ENCODE measurements at places on chromosomes 11 and 22.

DNA sequence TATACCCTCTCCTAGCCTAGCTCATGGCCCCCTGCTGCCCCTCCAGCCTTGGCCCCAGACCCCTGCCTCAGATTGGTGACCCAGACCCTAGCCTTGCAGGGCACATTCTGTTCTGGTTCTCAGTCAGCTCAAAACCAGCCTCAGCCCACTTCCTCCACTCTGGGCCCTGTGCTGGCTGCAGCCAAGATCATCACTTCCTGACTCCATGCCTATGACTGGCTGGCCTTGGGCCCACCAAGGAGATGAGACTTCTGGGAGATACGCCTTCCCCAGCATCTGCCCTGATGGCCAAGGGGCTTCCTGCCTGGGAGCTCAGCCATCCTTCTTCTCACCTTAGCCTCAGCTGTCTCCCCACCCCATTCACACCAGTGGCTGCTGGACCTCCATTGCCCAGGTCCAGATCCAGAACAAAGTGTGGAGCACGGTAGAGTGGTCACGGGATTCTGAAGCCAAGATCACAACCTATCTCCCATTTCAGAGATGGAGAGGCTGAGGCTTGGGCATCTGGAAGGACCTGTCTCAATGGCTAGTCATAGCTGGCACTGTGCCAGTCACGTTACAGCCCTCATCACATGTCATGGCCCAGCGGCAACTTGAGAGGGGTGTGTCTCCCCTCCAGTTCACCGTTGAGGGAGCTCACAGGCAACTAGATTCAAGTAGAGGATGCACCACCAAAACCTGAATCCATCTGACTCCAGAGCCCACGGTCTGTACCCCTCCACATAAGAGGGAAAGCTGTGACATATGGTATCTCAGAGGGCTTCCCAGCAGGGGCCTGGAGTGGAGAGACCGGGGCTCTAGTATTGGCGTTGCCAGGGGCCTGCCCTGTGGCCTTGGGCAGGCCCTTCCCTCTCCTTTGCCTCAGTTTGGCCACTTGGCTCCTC is 43.0 kb upstream of the KLHL35 start:
- peak; percentile 15 for DNase-seq

- no peak for DNase-seq
Observed at GRCh38 chr22:38027487-38027886, 29.7 kb upstream of the PICK1 start.

GRCh38 chr22:24146194-24146616 is 35.1 kb upstream of the SUSD2 start:
- DNase-seq = no peak

DNA sequence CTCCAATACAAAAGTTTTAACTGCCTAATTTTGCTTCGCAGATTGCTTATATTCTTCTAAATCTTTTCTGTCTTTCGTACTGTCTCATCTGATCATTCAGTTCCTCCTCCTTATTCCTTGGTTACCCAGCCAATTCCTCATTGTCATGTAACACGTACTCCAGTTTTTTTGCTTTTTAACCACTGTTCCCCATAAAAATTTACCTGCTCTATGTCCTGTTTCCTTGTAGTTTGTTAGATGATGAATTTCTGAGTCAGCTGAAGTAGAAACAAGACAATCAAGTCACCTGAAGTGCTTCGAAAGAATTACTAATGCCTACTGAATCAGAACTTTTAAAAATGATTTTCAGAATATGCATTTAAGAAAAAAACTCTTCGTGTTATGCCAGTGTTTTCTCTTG is 150.6 kb downstream of the CNTN5 start:
- DNase-seq = no peak

GRCh38 chr11:87819151-87819550 is 356.1 kb downstream of the RAB38 start:
- DNase-seq = no peak

DNA sequence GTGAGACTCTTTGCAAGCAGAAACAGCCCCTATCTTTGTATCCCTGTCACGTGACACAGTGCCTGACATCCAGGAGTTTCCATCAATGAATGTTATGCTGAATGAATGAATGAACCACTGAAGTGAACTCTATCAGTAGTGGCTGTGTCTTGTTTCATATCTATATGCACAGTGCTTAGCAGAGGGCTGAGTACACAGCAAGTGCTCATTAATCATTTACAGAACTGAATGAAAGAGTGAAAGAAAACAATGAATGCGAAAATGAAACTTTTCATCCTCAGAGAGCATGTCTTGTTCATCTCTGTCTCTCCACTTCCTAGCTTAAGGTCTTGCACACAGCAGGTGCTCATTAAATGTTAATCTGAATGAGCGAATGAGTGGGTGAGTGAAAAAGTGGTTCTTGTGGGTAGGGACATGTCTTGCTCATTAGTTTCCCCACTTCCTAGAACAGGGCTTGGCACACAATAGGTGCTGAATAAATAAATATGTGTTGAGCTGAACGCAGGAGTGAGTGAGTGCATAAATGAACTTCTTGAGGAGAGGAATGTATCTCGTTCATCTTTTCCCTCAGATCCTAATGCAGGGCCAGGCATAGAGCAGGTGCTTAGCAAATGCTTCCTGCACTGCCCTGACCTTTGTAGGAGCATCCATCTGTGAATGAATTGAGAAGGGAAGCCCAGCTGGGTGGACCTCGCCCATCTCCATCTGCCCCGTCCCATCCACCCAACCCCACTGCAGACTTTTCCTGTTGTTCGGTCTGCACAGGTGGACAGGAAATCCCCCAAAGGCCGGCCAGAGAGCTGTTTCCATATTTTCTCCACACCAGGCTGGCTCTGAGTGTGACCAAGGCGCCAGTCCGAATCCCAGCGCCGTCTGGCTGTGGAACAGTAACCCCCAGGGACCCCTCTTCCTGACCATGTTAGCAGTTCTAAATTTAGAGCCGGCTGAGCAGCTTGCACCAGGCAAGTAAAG is 113.4 kb upstream of the CRYBB3 start:
- no peak for DNase-seq

DNA sequence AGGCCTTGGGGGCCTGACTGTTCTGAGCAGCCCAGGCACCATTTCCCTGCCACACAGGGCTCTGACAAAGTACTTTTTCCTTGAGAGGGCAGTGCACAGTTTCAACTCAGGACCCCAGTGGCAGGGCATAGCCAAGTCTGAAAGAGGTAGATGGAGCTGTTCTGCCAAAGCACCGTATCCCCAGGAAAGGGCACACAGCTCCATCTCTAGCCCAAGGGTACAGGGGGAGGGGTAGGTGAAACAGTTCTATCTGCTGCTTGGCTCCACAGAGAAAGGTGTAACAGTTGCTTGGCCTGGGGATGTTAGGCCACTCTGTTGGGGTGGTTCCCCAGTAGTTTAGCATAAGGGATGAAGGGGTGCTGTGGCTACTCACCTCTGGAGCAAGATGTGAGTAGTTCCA is 47.8 kb downstream of the GDPD4 start:
- DNase-seq = no peak

DNA sequence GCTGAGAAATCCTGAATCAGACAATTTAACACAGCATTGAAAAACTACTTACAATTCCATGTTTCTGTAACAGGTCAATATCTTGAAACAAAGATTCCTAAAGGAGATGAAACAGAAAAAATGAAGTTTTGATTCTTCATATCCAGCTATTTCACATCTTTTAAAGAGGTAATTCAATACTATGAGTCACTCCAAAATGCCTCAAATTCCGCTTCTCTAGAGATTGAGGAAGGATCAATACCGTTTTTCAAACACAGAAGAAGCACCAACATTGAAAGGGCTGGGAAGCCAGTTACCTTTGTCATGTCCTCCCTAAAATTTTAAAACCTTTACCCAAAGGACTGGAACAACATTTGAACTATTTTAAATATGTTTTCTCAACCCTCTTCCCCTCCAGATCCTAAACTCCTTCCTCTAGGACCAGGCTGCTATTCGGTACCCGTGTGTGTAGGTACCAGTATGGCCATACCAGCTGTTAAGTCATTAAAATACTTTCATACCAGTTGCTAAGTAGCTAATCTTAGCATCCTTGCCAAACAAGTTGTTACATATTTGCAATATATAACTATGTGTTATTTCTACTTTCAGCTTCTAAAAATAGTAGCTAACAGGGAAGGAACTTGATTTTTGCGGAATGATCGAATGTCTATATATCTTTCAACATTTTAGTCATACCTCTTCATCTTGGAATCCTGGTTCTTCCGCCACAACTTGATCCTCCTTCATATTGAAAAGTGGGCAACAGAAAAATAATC is 2.3 kb downstream of the DMC1 start:
- no peak for DNase-seq

- no peak for DNase-seq
Observed at GRCh38 chr11:69317401-69318092, 23.6 kb downstream of the MYEOV start.

GRCh38 chr11:14336507-14337503 is 22.2 kb downstream of the RRAS2 start:
- no peak for DNase-seq

- no peak for DNase-seq
Observed at GRCh38 chr22:30308518-30309230, 18.1 kb downstream of the TBC1D10A start.

- DNase-seq = no peak
Observed at GRCh38 chr11:120709808-120710207, 198.3 kb downstream of the GRIK4 start.

- no peak for DNase-seq
Observed at GRCh38 chr11:18229501-18229900, 7.1 kb downstream of the SAA4 start.

- DNase-seq = peak; percentile 39
Observed at GRCh38 chr22:23137905-23138561, 3.8 kb downstream of the RSPH14 start.

- no peak for DNase-seq
Observed at GRCh38 chr22:30782613-30783012, 87.9 kb downstream of the OSBP2 start.

DNA sequence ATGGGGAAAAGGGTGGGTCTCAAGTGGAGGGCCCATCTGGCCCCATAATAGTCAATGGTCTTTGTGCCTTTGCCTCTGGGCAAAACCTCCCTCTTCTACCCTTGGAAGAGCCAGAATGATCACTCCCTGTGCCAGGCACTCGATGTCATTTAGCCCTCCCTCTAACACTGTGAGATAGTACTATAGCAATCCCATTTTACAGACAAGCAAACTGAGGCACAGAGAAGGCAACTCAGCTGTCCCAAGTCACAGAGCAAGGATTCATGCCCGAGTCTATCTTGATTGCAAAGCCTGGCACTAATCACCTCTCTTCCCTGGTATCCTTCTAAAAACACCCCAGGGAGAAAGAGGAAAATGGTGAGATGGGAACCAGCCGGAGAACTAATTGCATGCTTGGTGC is 76.4 kb downstream of the TP53I11 start:
- no peak for DNase-seq

- no peak for DNase-seq
Observed at GRCh38 chr11:11414996-11415395, 61.9 kb upstream of the CSNK2A3 start.

DNA sequence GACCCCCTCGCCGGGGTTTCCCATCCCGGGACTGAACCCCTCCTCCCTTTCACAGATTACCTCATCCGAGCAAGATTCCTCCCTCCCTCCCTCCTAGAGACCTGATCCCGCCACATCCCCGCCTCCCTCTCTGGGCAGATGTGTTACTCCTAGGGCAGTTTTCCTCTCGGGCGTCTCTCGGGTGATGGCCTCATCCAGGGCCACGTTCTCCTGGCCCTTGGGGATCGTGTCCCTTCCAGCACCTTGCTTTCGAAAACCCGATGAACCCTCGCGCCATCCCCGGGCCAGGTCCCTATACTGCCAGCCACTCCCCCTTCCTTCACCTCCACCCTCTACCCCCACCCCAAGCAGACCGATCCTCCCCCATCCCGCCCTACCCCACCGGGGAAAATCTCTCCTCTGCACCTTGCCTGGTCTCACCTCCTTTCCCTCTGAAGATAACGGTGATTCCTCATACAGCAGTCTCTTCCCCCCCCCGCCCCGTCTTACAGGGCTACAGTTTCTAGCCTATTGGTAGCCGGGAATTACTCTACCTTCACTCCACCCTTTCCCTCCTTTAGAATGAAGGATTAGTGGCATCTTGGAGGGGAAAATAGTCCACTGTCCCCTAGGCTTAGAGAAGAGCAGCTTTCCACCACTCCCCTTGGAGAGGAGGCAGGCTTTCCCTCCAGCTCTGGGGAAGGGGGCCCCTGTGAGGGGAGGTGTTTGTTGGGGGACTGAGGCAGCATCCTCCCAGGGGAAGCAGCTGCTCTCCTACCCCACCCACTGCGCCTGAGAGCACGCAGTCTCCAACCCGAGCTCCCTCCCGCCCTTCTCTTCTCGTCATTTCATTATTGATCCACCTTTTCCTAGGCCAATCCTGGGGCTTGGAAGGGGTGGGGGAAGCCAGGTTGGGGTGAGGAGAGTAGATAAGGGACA is 1.2 kb downstream of the KMT2A start:
- peak; percentile 55 for DNase-seq

DNA sequence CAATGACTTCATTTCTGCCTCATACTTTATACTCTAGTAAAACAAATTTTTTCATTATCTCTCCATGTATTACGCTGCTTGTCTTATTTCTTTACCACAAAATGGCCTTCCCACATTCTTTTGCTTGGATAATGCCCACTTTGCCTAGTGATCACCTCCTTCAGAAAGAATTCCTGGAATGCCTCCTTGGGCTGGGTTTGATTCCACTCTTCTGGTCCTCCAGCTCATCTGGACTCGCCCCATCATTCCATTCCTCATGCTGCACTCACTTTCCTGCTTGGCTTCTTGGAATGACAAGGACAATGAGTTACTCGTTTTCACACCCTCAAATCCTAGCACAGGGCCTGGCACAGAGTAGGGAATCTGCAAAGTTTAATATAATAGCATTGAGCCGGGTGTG is 475.1 kb upstream of the LARGE1 start:
- no peak for DNase-seq

DNA sequence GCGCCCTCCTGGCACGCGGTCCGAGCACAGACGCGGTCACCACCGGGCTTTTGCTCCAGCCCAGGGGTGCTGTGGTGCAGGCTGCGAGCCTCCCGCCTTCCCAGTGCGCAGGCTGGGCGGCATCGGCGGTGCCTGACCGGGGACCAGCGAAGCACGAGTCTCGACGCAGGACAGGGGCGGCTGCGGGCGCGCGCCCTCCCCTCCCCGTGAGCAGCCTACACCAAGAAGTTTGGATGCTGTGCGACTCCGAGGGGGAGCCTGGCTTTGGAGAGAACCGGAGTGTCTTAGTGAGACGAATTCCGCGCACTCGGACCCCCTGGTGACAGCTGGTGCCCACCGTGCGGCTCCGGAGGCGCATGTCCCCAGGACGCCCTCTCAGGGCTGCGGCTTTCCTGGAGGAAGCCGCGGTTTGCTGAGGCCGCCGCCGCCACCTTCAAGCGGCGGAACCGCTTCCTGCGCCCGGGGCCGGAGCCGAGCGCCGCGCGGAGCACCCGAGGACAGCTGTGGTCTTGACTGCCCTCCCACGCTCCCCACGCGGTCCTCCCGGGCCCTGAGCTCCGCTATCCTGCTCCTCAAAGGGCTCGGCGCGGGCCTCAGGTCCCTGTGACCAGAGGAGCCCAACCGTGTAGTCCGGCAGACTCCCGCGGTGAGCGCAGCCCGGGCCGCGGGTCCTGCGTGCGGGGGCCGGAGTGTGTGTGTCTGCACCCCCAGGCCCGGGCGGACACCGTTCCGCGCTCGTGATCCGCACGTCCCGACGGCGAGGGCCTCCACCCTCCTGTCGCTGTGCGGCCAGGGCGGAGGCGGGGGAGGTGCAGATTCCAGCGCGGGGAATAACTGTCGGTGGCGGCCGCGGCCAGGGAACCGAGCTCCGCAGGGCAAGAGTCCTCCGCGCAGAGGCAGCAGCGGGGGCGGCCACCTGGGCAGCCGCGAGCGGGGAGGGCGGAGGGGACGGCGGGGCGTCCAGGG is 1.7 kb downstream of the FGF3 start:
- DNase-seq = no peak

Measured in activated naive CD8-positive, alpha-beta T cell treated with anti-CD3 and anti-CD28 coated beads, Interleukin-2, amount 50 U/mL, for 24 hours (primary cell).